ENCODE measurements at places on chromosomes 11 and 22.

DNA sequence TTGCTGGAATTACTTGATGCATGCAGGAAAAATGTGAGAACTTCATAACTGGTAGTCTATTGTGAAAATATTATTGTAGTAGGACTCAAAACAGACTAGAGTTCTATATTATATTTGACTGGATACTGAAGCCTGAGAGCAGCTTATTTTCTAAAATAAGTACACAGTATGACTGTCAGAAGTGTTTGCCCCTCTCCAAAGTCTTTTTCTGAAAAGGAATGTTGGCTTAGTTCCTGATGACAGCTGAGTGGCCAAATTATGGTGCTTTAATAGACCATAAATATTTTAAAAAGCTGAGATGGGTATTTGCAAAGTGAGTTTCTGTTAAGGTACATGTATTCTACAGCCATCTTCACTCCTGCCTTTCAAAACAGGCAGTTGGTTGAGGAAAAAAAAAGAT lies 13.1 kb downstream of the ZBED5 start:
- DNase-seq = no peak

GRCh38 chr11:76604626-76605241 lies 65.8 kb downstream of the LRRC32 start:
- no peak for DNase-seq

GRCh38 chr22:42270176-42270509 lies 310 bp downstream of the TCF20 start:
- peak; percentile 33 for DNase-seq

DNA sequence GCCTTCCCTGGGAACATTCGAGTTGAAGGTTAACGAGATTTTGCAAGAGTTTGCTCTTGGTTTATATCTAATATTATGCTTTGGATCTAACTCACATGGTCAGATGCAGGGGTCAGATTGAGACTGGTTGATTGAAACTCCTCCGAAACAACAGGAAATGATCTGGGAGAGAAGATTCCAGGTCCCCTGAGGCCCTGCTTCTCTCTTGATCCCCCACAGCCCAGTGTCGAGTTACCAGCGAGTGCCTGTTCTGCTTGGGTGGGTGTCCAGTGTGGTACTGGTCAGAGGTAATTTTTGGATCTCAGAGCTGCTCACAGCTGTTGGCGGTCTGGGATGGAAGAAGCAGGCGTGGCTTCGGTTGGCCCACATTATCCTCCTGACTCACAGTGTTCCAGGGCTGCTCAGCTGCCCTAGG lies 9.2 kb downstream of the FBLN1 start:
- DNase-seq = no peak

GRCh38 chr22:38733329-38733723 lies 22.5 kb downstream of the SUN2 start:
- no peak for DNase-seq

DNA sequence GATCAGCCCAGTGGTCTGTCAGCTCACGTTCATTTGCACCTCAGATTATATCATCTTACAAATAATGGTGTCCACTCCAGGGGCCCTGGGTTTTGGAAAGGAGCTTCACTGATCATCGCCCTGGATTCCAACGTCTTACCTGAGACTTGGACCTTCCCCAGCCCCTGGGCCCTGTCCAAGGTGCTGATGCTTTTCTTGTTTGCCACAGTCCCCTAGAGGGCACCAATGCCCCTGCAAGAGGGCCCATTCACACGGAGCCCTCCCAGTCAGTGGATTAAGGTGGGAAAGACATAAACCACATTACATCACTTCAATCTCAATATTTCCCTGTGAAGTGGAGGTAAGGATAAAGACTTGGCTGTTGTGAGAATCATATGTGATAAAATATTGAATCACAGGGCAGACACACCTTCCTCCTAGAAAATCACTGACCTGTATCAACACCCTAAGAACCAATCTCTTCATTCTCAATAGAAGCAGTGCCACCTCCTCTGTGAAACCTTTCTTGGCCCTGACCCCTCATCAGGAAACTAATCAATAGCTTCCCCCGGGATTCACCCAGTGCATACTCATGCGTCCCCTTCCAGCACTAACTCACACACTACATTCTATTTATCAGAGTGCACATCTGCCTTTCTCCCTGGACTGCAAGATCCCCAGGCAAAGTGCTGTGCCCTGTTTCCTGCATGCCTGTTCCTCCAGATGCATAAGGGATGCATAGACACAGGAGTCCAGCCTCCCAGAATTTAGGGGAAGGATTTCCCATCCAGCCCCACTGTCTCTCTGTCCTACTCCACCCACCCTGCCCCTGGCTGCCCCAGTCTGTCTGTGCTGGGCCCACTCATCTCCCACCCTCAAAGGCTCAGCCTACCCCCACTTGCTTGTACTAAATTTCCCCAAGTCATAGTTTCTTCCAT lies 167.0 kb downstream of the BUD13 start:
- DNase-seq = no peak

DNA sequence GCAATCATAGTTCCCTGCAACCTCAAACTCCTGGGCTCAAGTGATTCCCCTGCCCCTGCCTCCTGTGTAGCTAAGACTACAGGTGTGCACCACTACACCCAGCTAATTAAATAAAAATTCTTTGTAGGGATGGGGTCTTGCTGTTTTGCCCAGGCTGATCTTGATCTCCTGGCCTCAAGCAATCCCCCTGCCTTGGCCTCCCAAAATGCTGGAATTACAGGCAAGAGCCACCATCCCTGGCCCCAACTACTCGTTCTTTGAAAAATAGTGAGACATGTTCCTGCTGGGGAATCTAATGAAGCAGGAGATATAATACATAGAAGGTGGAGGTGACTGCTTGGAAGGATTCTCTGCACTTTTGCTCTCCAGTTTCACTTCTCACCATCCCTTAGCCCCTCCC lies 40.1 kb upstream of the RFPL3 start:
- no peak for DNase-seq

DNA sequence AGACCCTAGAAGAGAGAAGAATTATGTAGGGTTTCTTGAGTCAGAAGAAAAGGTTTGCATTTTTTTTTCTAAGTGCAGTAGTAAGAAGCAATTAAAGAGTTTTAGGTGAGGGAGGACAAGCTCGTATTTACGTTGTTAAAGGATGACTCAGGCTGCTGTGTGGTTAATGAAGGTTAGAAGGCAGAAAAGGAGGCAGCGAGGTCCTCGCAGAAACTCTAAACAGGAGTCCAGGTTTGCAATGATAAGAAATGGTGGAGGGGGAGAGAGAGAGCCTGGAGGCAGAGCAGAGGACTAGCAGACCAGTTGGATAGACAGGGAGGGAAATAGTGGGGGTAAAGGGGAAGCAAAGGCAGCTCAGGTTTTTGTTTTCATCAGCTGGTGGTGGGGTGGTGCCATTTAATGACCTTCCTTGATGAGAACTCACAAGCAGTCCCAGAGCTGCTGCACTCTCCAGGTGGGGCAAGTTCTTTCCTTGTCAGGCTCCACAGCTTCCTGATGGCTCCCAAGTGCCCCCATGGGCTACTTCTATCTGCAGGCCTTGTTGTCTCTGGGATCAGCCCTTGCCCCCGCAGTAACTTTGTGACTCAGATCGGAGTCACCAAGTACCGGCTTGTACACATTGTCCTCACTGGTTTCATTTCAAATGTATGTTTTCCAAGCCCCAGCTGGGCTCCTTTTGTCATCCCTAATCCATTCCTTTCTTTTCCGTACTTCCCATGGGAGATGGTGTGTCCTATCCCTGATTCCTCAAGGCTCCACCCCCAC lies 8.3 kb upstream of the INSC start:
- no peak for DNase-seq

DNA sequence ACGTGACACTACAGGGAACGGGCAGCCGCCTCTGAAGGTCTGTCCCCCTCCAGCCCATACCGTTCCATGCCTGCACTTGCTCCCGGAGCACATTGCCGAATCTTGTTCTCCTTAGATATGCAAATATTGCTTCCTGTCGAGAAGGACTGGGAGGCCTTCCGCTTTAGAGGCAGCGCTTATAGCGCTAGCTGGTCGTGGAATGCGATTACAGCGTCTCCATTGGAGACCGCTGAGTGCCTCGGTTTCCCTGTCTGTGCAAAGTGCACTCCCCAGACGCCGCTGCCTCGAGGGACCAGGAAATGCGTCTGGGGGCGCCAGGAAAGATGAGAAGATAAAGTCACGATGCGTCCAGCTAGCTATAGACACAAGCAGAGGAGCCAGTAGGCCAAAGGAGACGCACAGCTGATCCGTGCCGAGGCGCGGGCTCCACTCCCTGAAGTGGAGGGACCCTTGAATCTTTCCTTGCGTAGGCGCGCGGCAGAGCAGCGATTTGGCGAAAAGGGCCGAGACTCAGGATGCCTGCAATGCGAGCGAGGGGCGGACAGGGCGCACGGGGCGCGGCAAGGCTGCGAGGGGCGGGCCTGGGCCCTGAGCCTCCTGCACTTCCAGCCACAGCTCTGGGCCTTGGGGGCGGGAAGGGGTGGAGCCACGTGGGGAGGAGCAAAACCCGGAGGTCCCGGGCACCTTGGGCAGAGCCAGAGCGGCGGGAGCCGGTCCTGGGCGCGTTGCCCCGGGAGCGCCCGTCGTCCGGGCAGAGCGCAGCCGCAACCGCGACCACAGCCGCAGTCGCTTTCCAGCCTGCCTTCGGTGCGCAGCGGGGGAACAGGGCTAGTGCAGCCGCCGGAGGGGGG lies at the start of gene RASSF10:
TSS of gene RASSF10 (plus strand) at position 692 of the 851 bp plus-strand sequence. CDS start 261 bp downstream, outside the sequence.
- DNase-seq = peak; percentile 65

DNA sequence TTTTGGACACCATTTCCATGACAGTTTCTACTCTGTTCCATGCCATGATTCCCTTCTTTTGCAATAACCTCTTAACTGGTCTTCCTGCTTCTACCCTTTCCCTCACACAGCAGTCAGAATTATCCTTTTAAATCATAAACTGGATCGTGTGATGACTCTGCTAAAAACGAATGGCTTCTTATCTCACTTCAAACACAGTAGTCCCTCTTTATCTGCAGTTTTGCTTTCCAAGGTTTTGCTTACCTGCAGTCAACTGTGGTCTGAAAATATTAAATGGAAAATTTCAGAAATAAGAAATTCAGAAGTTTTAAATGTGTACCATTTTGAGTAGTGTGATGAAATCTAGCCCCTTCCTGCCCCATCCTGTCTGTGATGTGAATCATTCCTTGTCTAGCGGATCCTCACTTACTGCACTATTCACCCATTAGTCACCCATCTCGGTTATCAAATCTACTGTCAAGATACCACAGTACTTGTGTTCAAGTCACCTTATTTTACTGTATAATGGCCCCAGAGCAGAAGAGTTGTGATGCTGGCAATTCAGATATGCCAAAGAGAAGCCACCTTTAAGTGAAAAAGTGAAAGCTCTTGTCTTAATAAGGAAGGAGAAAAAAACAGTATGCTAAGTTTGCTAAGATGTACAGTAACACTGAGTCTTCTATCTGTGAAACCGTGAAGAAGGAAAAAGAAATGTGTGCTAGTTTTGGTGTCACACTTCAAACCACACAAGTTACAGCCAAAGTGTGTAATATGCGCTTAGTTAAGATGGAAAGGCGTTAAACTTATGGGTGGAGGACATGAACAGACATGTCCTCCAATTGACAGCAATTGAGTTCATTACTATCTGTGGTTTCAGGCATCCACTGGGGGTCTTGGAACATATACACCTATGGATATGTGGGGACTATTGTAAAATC lies 283.0 kb downstream of the DDX10 start:
- no peak for DNase-seq

DNA sequence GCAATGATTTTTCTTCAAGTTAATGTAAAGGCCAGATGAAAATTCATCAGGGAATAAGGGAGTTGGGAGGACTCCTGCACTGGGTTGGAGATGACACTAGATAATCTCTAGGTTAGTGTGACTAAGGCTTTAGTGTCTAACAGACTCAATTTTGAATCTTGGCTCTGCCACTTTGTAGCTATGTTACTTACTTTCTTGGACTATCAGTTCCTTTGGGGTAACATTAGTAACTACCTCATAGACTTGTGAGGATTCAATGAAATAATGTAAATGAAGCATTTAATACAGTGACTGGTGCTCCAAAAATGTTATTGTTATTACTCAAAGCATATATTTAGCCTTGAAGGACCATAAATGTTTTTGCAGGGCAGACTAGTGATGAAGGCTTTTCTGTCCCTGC lies 9.6 kb upstream of the CCDC89 start:
- DNase-seq = no peak

DNA sequence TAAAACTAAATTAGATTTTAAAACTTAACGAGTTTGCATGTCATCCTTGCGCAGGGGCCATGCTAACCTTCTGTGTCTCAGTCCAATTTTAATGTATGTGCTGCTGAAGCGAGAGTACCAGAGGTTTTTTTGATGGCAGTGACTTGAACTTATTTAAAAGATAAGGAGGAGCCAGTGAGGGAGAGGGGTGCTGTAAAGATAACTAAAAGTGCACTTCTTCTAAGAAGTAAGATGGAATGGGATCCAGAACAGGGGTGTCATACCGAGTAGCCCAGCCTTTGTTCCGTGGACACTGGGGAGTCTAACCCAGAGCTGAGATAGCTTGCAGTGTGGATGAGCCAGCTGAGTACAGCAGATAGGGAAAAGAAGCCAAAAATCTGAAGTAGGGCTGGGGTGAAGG lies 10.6 kb downstream of the LIMK2 start:
- no peak for DNase-seq

DNA sequence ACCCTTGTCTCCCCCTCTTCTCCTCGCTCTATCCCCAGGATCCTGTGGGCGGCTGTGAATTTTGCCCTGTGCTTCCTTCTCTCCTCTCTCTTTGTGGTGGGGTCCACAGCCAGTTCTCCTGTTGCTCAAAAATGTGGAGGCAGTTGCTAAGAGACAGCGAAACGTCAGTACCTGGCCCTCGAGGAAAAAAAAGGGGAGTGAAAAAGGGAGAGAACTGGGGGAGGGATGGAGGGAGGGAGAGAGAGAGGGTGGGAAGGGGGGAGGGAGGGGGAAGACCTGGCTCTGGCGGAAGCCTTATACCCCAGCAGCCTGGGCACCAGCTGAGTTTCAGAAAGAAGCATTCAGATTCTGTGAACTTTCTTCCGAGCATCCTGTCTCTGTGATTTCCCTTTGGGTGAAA lies 2.1 kb upstream of the LRRC55 start:
- DNase-seq = no peak

All from NCI-H1930 (cell line).